ENCODE measurements at places on chromosomes 16 and 17.

DNA sequence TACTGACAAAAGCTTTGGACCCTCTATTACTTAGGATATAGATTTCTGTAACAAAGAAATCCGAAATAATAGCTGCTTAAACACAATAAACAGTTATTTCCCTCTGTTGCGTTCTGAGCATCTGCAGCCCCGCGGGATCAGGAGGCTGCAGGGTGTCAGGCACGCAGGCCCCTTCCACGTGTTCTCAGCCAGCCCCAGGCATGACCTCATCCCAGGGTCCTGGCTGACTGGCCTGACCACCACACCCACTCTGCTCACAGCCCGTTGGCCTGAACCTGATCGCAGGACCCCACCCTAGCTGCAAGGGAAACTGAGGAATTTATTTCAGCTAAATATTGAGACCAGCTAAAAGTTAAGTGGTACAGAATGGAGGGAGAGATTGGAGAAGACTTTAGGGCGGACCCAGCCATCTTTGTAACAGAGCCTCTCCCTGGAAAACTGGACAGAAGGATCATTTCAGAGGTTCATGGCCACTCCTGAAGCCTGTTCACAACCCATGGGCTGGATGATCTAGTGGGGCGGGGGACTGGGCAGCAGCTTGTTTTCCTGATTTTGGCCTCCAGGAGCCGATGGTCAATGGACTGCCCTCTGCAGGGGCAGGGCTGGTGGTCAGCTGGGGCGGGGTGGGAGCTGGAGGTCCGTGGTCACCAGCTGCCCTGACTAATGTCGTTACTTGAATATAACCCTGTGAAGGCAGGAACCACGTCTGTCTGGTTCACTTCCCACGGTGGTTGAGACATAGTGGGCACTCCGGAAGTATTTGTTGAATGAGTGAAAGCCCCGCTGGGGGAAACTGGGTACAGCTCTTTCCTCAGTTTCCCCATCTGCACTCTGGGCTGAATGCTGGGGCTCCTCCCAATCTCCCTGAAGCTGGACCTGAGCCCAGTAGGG lies 10.9 kb downstream of the CETP start:
- no peak for DNase-seq

DNA sequence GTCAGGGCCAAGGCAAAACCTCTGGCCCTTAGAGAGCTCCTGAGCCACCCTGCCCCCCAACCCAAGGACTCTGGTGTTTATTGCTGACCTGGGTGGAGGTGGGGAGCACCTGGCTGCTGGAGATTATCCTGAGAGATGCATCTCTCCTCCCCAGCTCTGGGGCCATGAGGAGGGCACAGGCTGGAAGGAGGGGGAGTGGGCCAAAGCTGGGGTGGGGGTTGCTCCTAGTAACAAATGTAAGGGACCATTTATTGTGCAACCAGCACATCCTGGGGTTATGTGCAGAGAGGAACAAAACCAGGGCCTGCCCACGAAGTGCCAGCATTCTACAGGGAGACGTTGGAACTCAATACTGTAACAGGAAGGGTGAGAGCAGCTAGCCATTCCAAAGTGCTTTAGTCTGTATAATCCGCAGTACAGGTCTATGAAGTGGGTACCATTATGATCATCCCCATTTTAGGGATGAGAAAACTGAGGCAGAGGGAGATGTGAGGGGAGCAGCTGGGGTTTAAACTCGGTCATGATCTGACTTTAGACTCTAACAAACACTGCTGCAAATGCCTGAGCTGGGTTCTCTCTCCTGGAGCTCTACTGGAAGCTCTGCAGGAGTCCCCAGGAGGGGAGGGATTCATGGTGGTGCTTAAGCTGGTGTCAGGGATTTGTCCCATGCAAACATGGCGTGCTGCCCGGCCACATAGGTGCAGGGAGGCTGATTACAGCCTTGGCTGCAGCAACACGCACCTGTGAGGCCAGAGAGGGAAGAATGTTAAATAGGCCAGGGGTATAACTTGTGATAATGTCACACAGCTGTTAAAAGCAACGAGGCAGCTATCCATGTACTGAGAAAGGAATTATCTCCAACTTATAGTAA lies 1.4 kb upstream of the RHBDF2 start:
- DNase-seq = no peak

DNA sequence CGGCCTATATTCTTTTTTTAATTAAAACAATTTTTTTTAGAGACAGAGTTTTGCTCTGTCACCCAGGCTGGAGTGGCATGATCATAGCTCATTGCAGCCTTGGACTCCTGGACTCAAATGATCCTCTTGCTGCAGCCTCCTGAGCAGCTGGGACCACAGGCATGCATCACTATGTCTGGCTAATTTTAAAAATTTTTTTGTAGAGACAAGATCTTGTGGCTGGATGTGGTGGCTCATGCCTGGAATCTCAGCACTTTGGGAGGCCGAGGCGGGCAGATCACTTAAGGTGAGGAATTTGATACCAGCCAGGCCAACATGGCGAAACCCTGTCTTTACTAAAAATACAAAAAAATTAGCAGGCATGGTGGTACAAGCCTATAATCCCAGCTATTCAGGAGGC lies 54.8 kb upstream of the MSI2 start:
- no peak for DNase-seq

GRCh38 chr17:74877592-74878548 lies 5.1 kb upstream of the FDXR start:
- DNase-seq = no peak

DNA sequence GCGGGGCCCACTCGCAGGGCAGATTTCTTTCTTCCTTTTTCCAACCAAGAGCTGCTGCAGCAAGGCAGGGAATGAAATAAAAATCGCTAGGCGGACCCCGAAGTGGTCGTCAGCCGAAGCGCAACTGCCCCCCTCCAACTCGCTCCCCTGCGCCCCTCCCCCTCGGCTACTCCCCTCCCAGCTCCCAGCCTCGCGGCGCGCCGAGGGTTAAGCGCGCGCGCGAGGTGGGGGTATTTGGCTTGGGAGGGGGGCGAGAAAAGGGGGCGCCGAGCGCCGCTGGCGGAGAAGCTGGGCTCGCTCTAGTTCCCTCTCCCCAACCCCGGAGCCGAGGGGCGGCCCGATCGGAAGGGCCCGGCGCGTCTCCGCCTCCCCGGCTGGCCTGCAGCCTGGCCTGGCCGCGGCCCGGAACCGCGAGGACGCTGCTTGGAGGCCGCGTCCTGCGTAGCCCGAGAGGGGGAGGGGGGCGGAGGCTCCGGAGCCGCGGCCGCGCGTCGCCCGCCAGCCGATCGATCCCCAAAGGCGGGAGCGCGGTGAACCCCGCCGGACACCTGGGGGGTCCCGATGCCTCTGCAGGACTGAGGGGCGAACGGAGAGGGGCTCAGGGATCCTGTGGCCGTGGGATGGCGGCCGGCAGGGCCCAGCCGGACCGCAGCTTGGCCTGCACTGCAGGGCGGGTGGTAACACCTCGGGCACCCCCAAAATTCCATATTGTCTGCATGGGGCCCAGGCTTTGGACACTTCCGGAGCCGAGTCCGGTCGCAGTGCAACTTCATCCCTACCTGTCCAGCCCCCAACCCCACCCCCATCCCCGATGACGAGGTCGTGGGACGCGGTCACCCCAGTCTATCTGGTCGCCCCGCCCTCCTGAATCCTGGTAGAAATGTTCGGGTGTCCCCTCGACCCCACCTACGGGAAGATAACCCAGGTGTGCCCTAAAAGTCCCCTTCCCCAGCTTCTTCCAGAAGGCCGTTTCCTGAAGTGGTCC lies 4.9 kb upstream of the CBX4 start:
- DNase-seq = no peak

DNA sequence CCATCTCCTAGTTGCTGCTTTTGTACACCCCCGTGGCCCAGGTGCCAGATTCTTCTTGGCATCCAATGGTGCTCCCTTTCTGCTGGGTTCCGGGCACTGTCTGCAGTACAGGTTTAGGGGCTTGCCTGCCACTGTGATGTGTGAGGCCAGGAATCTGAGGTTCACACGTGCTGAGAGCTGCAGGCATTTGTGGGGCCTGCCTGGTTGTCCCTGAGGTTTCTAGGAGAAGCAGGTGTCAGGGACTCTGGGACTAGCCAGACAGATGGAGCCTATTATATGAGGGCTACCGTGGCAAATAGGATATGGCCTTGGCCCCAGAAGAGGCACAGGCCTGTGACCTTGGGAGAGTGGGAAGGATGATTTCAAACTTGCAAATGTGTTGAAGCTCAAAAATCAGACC lies 29.3 kb downstream of the NDEL1 start:
- no peak for DNase-seq

DNA sequence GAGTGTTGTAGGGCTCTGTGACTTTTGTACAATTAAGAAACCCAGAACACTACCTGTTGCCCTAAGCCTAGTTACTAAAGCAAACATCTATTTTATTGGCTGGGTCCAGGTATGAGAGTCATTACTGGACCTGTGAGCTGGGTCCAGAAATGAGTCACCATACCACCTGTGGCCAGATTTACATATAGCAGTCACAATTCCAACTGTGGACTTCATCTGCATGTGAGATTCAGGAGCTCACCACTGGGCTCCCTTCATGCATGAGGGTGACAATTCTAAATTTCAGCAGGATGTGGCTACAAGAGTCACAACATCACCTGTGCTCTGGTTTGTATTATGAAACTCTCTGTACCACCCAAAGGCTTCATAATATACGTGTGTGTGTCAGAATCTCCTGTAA lies 2038.0 kb downstream of the TP53TG3F start:
- no peak for DNase-seq

GRCh38 chr16:19482291-19482690 lies 39.6 kb downstream of the GDE1 start:
- no peak for DNase-seq

DNA sequence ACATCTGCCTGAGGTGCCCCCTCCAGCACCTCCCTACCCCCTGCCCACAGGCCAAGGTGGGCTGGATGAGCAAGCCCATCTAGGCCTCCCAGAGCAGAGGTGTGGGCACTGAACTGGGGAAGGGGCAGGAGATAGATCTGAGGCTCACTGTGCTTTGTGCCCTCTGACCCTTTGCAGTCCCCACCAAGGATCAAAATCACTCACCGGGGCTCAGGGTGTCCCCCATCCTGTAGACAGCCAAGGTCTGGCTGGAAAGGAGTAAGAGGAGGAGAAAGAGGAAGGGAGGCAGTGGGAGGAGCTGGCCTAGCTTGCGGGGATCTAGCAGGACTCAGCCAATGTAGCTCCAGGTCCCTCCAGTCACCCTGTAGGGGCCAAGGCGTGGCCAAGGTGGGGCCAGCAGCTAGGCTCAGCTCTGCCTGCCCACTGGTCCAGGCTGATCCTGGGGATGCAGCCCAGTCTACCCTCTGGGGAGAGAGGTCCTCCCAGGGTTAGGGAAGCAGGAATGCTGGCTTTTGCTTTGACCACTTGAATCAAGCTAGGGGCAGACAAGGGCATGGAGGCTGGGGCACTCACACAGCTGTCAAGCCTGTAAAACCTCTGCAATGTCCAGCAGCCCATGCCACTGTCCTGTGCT lies 1.8 kb downstream of the SLC12A4 start:
- no peak for DNase-seq

DNA sequence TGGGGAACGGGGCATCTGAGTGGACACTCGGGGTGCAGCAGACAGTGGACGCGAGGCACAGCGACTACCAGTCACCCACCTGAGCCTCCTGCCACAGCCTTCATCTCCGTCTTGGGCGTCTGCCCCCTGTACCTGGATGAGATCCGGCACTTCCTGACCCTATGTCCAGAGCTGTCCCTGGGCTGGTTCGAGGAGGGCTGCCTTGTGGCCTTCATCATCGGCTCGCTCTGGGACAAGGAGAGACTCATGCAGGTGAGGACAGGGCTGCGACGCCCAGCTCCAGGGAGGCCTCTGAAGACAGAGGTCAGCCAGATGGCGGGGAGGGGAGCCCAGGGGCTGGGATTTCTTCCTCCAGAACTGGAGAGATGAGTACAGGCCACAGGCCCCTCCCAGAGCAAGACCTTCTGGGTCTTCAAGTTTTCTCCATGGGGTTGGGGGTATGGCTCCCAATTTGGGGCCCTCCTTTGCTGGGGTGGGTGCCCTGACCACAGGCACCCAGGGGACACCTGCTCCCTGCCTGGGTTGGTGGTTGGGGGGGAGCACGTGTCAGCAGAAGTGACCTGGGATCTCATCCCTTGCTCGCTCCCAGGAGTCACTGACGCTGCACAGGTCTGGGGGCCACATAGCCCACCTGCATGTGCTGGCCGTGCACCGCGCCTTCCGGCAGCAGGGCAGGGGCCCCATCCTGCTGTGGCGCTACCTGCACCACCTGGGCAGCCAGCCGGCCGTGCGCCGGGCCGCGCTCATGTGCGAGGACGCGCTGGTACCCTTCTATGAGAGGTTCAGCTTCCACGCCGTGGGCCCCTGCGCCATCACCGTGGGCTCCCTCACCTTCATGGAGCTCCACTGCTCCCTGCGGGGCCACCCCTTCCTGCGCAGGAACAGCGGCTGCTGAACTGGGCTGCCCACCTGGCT lies 1.9 kb downstream of the AANAT start:
- DNase-seq = no peak

GRCh38 chr17:69348429-69348828 lies 21.5 kb upstream of the ABCA5 start:
- DNase-seq = no peak

GRCh38 chr17:77186141-77186604 lies 45.4 kb downstream of the SEC14L1 start:
- no peak for DNase-seq

GRCh38 chr17:66636111-66636510 lies 198.8 kb upstream of the CACNG5 start:
- no peak for DNase-seq

- DNase-seq = no peak
Measured at GRCh38 chr17:79219208-79219935, 144.7 kb downstream of the ENGASE start.

DNA sequence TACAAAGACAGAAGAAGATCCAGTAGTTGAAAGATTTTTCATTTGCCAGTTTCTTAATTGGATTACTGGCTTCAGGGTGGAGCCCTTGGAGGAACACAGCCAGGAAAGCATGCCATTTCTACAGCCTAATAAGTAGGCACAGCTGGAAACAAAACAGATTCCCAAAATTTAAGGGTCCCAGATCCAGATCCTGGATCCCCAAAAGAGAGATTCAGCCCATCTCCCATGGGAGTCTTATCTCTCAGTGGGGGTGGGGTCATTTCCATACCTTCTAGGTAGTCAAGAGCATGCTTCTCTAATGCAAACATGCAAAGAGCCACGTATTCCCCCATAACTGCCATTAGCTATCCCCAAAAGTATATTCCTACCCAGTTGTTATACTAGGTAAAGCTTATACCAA lies 49.9 kb downstream of the SCPEP1 start:
- DNase-seq = no peak

- no peak for DNase-seq
Measured at GRCh38 chr17:41498276-41498675, 7.1 kb downstream of the KRT13 start.

DNA sequence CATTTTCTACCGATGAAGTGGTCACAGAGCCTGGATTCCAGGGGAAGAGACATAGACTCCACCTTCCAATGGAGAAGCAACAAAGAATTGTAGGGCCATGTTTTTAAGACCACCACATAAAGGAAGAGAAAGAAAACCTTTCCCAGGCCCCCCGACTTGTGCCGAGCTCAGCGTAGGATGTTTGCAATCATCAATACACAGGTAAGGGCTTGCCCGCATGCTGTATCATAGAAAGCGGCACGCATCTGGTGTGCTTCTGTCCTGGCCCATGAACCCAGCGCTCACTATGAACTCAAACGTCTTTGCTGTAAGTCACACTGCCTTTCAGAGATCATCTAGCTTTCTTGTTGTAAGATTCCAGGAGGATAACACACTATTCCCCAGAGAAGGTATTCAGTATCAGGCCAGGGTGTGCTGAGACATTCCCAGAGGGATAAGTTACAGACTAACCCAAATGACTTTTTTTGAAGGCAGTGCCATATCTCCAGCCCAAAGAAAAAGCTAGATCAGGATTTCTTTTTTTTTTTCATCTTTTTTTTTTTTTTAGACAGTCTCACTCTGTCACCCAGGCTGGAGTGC lies 79.5 kb upstream of the RPL38 start:
- no peak for DNase-seq

- no peak for DNase-seq
Measured at GRCh38 chr16:49858200-49859124, 2.5 kb upstream of the ZNF423 start.
